Progenitor cell of endocrine pancreas (in vitro differentiated cells): ENCODE measurements at places on chromosomes 6 and 20. TPM values are rescaled to one million over a fixed set of nuclear protein-coding genes. Genes with fewer than 3 reads are reported as not detected.

DNA sequence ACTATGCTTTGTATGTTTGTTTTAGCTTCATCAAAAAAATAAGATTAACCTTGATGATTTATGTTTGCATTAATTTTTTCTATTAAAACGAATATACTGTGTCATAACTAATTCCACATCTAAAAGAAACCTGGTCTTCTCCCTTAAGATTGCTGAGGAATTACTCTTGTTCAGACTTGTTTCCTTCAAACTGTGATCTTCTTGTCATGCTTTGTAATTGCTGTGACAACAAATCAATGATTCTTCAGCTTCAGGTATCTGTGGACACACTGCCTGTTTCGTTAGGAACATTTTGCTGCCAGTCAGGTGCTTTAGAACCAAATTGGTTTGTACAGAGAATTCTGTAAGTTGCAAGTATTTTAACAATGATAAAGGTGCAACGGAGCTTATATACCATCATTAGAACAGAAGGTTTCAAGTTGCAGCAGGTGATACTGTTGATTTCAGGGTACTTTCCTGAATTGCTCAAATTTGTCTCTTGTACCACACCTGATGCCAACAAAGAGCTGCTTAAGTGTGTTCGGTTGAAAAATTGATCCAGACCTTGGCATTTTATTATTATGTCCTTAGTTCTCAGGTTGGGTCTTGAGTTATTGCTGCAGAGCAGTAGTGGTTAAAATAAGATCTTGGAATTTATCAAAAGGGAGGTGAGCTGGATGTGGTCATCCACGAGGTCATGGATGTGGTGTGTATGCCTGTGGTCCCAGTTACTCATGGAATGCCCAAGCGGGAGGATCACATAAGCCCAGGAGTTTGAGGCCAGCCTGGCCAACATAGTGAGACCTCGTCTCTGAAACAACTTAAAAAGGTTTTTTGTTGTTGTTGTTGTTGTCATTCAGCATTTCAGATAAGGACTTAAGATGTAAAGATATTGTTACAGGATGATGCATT is 19.5 kb downstream of the SYTL3 start:
- DNase-seq, result no peak
- H3K4me3 ChIP-seq, result no peak overlapping the region
- no peak overlapping the region for H3K27ac ChIP-seq

CPNE5 gene
- total RNA-seq, result 0.16 and 0.24 TPM in 2 replicates

DNA sequence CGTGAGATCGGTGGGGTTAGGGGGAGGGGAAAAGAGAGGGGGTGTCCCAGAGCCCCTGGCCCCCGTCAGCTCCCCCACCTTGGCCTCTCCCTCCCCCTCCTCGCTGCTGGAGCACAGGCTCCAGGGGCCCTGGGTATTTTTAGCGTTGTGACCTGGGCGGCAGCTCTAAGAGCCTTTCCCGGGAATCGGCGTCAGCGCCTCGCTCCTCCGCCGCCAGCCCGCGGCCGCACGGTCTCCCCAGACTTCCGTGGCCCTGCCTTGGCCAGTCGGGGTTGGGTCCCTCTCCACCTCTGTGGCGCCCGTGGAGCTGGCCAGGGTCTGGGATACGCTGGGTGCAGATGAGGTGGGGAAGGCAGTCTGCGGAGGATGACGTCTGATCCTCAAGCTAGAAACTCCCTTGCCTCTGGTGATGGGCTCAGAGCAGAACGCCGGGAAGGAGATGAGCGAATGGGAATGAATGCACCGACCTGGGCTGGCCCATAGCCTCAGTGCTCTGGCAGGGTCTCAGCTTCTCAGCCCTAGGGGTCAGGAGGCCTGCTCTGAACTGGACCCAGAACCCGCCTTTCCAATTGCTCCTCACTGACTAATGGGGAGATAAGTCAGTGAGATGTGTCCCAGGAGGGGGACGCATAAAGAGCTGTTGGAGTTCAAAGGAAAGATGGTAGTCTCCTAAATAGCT is 883 bp upstream of the DBNDD2 start:
- DNase-seq, result peak; percentile 28
- H3K4me1 ChIP-seq, result peaks cover 10% of the 10 kb centered on the region
- H3K27ac ChIP-seq, result peak overlapping the region; percentile 82
- peaks cover 6% of the 10 kb centered on the region for H3K27me3 ChIP-seq

GRCh38 chr20:44489931-44490330 is 14.3 kb downstream of the TTPAL start:
- no peak overlapping the region for H3K27ac ChIP-seq
- no peak for DNase-seq
- H3K36me3 ChIP-seq, result peaks cover 18% of the 10 kb centered on the region
- no peaks in the 10 kb centered on the region for H3K27me3 ChIP-seq
- no peaks in the 10 kb centered on the region for H3K4me1 ChIP-seq

CCDC170 gene
- 0.22 TPM in 1 of 2 replicates, not detected in the other for total RNA-seq
